Common myeloid progenitor, CD34-positive (primary cell): ENCODE measurements at places on chromosomes 6 and 20.

DNA sequence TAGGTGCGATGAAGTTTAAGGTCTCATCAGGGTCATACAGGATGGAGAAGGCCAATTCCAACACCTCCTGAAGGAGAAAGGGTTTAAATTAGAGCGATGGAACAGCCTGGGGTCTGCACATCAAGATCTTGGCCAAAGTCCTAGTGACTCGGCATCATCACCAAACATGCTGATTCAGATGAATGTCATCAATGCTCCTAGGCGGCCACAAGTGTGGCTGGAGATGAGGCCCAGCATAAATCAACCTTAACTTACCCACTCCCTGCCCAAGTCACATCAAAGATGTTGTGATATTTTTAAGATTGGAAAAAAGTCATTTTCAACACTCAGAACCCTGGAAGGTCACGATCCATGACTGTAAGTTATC lies 37.5 kb downstream of the ELMO2 start:
- DNase-seq, result no peak

DNA sequence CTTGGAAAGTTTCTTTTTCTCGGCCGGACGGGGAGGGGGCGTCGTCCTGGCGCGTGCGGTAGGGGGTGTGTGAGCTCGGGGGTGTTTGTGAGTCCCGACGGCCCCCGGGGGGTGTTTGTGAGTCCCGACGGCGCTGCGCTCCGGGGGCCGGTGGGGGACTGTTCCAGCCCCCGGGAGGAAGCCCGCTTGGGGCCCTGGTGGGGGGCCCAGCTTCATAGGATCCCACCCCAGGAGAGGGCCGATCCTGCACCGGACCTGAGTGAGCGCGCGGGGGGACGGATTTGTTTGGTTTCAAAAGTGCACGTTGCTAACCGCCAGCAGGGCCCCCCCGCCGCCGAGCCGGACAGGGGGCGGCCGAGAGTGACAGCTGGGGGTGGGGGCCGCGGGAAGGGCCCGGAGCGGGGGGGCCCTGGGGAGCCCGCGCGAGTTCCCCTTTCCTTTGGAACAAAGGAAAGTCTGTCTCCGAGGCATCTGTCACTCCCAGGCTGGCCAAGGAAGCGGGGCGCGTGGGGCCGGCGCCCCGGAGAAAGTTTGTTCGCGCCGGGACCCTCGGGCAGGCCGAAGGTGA lies 485 bp downstream of the TGIF2 start:
- DNase-seq, result no peak

GRCh38 chr20:15251171-15251570 lies 913.8 kb upstream of the FLRT3 start:
- no peak for DNase-seq

GRCh38 chr6:155599561-155599960 lies 143.9 kb upstream of the NOX3 start:
- DNase-seq, result no peak

GRCh38 chr20:34708621-34709043 lies 4.5 kb downstream of the TP53INP2 start:
- DNase-seq, result peak; percentile 65

DNA sequence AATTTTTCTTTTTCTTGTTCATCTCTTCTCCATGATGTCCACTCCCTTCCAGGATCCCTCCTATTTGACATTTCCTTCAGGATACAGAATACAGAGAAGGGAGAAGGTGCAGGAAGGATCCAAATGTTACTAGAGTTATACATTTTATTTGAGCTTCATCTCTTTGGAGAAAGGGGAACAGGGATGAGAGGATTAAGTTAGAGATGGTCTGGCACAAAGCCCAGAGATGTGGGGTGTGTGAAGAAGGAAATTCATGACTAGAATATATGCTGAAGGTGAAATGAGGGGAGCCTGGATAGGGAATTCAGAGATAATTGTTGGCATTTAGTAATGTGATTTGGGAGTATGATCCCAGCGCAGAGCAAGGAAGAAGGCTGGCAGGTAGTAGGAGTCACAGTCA lies 22.5 kb upstream of the SRPK1 start:
- no peak for DNase-seq

- DNase-seq, result no peak
Observed at GRCh38 chr20:58461899-58462298, 53.3 kb downstream of the APCDD1L start.
